ENCODE measurements at places on chromosomes 16 and 17.

- no peak for DNase-seq
These were observed 1.4 kb upstream of the SLC25A10 start for GRCh38 chr17:81710514-81711308.

- peak; percentile 14 for DNase-seq
These were observed 243.0 kb upstream of the MYOCD start for GRCh38 chr17:12422651-12423050.

- DNase-seq = no peak
These were observed 4.8 kb downstream of the DPEP3 start for GRCh38 chr16:67975321-67976105.

DNA sequence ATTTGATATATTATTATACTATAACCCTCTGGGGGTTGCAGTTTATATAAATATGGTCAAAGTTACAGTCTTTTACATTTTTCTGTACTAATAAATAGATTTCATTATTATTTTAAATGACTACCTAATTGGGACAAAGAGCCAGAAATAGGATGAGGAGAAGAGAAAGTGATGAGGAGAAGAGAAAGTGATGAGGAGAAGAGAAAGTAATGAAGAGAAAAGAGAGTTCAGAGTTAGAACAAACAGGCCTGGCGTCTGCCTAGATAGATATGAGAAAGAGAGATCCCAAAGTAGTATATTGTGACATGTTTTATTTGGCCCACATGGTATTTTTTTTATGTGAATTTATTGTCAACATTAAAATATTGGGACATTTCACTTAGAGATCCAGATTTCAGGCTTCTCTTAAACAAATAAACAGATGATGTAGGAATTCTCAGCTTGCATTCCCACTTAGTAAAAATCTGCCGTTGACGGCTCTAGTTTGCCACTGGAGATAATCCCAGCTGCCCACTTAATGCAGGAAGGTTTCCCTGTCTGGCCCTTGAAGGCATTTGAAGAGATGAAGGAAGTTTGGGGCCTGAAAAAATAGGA is 210.7 kb downstream of the STX8 start:
- DNase-seq = no peak

- DNase-seq = no peak
These were observed 583.7 kb downstream of the KCNJ2 start for GRCh38 chr17:70752966-70753467.

DNA sequence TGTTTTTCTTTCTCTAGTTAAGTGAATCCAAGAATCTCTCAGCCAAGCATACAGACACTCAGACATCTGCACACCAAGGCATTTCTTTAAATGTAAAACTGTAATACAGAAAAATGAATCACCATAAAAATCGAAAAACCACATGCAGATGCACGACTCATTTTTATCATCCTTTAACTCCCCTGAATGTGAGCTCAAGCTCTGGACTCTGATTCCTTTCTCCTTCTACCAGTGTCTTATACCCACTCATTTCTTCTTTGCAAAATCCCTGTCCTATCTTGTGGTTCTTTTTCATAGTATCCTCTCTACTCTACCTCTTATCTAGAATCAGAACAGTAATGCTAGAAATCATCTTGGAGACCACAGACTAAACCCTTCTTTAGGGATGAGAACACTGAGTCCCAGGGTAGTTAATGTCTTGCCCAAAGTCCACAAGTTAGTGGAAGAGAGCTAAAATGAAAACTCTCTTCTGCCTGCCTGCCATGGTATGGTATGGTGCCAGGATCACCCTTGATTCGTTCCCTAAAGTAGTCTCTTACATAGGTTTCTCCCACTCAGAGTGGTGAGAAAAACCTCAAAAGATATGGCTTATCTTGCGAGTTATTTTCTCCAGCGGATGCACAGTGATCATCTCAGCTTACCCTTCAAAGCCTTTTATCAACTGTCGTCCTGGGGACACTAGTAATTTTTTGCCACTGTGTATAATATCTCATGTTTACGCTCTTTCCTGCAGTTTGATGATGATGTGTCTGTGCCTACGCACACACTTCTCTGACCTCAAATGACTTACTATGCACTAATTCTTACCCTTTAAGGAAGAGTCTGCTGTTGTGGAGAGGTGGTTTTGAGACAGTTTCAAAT is 30.2 kb downstream of the BRD7 start:
- DNase-seq = no peak

DNA sequence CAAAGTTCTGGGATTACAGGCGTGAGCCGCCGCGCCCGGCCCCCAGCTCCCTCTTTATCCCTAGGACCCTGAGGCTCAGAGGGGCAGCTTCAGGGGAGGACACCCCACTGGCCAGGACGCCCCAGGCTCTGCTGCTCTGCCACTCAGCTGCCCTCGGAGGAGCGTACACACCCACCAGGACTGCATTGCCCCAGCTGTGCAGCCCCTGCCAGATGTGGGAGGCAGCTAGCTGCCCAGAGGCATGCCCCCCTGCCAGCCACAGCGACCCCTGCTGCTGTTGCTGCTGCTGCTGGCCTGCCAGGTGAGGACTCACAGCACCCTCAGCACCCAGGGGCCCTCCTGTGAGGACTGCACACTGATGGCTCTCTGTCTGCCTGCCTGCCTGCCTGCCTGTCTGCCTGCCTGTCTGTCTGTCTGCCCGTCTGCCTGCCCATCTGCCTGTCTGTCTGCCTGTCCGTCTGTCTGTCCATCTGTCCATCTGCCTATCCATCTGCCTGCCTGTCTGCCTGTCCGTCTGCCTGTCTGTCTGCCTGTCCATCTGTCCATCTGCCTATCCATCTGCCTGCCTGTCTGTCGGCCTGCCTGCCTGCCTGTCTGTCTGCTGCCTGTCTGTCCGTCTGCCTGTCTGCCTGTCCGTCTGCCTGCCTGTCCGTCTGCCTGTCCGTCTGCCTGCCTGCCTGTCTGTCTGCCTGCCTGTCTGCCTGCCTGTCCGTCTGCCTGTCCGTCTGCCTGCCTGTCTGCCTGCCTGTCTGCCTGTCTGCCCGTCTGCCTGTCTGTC is 5.0 kb downstream of the GCGR start:
- no peak for DNase-seq

GRCh38 chr17:49630113-49630900 is 47.6 kb downstream of the SPOP start:
- no peak for DNase-seq

DNA sequence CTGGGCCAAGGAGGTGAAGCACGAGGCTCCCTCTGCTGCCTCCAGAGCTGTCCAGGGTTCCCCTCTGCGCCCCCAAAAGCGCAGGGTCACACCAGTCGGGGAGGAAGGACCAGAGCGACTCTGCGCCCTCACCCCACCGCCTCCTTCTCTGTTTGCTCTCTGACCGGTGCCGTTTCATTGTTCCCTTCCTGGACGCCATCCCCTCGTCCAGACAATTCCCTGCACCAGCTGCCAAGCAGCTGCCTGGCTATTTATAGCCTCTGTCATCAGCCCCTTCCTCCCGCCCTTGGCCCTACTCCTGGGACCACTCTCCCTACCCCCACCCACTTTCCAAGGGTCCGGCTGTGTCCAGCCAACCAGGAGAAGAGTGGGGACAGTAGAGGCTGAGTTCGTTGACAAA is 68.8 kb upstream of the CREBBP start:
- no peak for DNase-seq

DNA sequence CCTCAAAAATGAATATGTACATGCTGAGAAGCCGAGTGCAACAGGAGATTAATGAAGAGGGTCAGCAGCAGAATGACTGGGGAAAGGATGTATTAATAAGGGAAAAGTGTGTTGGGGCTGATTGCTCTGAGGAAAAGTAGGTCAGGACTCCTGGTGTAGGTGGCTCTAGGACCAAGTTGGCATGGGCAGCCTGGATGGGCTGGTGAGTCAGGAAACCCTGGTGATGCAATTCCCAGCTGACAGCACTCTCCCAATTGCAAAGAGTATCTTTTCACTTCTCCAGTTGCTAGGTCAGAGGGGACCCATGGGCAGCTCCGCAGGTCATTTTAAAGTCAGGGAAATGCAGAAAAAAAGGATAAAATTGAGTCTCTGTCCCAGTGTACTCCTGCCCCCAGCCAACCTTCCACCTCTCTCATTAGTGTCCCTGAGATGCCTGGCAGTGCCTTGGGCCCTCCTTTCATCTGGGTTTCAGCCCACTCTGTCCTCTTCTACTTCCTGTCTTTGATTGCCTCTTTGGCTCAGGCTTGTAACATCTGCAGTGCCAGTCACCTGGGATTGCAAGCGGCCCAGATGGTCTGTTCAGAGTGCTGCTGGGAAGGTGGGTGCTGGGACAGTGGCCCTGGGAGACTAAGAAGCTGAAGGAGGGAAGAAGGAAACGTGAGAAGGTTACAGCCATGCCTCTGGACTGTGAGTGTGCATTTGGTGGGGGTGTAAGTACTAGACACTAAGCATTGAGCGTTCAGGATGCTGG is 2177.2 kb downstream of the TP53TG3F start:
- no peak for DNase-seq

DNA sequence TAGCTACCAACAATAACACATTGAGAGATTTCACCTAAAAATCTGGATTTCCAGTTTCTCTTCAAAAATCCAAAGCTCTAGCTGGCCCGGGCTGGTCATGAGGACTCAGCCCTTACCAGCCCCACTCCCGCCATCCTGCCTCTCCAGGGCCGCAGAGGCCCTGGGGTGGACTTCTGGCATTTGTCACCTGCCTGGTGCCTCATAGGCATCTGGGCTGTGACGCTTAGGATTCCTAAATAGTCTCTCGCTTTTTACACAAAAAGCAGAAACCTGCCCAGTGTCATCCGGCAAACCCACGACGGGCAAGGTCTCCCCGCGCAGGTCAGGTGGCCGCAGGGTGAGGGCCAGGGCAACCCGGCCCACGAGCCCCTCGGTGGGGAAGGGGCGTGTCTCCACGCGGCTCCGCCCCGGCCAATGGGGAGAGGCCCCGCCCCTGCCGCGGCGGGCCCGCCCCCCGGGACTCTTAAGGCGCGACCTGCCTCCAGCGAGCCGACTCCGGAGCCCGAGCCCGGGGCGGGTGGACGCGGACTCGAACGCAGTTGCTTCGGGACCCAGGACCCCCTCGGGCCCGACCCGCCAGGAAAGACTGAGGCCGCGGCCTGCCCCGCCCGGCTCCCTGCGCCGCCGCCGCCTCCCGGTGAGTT is at the start of gene VASN:
Gene VASN, plus strand, starts transcription at position 492 of the 644 bp plus-strand sequence. CDS start 9,030 bp downstream, outside the sequence.
- DNase-seq = no peak

DNA sequence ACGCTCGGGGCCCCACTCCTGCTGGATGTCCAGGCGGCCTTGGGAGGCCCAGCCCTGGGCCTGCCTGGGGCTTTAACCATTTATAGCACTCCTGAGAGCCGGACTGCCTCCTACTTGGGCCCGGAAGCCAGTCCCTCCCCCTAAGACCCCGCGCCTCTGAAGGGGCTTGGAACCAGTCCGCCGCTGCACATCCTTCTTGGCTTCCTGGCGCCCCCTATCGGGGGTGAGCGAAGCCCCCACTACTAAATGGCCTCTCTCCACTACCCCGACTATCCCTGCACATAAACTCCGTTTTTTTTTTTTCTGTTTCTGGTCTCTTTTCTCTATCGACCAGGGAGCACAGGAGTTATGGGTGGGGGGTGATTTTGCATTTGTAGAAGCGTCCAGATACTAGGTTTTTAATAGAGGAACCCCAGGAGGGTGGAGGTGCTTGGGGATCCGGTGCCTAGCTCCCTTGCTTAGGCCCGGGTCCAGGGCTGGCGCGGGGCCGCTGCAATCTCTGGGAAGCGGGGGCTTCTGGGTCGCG is 633 bp upstream of the NOL3 start:
- DNase-seq = peak; percentile 31

DNA sequence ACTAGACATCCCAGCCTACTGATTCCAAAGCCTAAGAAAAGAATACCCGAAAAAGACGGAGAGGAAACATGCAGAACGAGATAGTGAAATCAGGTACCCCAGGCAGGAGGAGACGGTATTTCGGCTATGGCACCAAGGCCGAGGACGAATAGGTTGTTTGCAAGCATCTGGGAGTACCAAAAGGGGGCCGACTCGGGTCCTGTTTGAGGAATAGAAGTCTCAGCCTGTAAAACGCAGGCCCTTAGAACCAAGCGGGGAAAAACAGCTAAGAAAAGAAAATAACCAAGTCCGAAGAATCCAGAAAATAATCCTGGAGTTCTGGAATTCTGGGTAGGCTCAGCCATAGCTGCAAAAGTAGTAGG is 537 bp downstream of the SLC35B1 start:
- no peak for DNase-seq

GRCh38 chr17:47744168-47745036 is 11.4 kb downstream of the TBX21 start:
- DNase-seq = no peak

GRCh38 chr16:75256696-75257343 is 5.4 kb upstream of the BCAR1 start:
- DNase-seq = no peak

DNA sequence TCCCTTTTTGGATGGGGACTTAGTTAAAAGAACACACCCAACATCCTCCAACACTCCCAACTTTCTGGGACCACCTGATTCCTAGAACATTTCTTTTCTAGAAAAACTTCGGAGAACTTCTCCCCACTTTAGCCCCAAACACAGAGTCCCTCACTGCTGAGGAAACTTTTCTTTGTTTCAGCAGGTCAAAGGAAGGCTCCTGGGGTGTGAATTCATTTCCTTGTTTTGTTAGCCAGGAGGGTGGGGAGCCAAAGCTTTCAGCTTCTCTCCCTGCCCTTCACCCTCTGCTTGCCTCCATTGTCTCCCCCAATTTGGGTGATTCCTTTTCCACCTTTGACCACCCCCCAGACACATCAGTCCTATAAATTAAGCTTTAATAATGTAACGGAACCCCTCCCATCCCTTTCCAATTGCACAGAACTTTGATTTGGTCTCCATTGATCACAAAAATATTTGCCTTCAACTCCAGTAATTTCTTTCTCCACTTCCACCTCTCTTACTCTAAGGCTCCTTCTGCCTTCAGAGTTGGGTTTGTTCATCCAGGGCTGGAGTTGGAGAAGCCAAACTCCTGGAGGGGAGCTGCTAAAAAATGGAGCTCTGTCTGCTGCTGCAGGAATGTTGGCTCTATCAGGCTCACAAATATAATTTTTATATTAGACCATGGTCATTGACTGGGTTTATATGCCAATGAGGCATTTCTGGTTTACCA is 10.3 kb downstream of the HOXB4 start:
- DNase-seq = no peak

- DNase-seq = no peak
These were observed 12.3 kb downstream of the NUPR1 start for GRCh38 chr16:28526201-28527099.

GRCh38 chr16:88453611-88454522 is 787 bp downstream of the ZFPM1 start:
- no peak for DNase-seq

- no peak for DNase-seq
These were observed 18.9 kb downstream of the TMC5 start for GRCh38 chr16:19436540-19436939.

- no peak for DNase-seq
These were observed 187.0 kb downstream of the BCAS3 start for GRCh38 chr17:60864708-60865005.

DNA sequence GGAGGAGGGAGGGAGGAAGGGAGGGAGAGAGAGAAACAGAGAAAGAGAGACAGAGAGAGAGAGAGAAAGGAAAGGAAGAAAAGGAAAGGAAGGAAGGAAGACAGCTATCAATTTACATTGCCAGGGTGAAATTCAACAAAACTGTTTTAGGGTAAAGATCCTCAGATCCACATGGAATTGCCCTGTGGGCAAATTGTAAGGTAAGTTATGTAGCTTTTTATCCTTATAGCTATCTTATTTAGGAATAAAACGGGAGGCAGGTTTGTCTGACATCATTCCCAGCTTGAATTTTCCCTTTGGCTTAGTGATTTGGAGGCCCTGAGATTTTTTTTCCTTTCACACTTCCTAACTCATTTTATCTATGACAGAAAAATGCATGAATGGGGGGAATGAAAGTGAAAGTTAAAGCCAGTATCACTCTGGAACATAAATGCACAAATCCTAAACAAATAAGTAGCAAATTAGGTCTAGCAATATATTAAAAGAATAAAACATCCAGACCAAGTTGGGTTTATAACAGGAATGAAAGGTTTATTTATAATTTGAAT is 3.4 kb upstream of the UQCRC2 start:
- DNase-seq = no peak

Data from NCI-H1105 treated with DMSO at 0.1 percent for 48 hours (cell line).